ENCODE measurements at places on chromosomes 7 and 10.

DNA sequence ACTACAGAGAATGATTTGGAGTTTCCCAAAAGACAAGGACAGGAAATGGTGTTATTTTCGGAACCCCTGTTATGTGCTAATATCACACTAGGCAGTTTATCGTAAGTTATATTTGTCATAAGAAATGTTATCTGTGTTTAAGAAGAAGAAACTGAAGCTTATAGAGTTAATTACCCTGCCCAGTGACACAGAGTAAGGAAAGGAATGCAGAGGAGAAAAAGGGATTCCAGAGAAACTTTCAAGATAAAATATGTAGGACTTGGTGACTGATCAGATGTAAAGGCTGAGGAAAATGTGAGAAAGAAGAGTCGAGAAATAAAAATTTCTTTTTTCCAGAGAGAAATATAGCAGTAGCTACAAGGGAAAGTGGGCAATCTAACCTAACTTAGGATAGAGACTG is 63.5 kb upstream of the ZNF746 start:
- no peak for DNase-seq

DNA sequence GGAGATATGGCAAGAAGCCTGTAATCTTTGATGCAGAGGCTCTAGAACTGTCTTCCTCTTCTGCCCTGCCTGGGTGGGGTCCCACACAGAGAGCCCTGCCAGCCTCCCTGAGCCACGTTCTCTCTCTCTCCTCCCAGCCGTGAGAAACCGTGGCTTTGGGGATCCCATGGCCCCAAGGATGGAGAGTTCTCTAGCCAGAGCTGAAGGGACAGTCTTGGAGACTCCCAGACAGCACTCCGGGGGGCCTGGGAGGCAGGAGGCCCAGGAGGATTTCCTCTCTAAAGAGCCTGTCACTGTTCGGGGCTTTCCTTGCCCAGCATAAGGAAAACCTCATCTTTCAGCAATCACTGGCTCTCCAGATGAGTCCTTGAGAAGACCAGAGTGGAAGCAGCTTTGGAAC is 227.1 kb downstream of the ARHGAP12 start:
- DNase-seq: no peak

DNA sequence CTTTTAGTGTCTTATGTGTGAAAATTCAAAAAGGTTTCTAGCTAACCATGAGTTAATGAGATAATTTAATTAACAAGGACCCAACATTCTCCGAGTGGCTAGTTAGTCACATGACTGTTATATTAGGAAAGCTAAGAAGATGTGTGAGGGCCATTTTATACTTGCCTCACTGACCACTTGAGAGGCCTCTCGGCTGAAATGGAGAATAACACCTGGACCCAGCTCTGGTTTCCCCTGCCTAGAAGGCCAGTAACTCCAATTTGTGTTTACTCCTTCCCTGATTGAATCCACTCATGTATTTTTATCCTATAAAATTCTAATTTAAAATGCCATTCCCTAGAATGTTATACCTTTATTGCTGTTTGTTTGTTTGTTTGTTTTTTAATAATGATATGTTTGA is 1091.2 kb downstream of the KCNMA1 start:
- no peak for DNase-seq

- no peak for DNase-seq
These were observed 11.2 kb downstream of the YKT6 start for GRCh38 chr7:44212018-44212417.

DNA sequence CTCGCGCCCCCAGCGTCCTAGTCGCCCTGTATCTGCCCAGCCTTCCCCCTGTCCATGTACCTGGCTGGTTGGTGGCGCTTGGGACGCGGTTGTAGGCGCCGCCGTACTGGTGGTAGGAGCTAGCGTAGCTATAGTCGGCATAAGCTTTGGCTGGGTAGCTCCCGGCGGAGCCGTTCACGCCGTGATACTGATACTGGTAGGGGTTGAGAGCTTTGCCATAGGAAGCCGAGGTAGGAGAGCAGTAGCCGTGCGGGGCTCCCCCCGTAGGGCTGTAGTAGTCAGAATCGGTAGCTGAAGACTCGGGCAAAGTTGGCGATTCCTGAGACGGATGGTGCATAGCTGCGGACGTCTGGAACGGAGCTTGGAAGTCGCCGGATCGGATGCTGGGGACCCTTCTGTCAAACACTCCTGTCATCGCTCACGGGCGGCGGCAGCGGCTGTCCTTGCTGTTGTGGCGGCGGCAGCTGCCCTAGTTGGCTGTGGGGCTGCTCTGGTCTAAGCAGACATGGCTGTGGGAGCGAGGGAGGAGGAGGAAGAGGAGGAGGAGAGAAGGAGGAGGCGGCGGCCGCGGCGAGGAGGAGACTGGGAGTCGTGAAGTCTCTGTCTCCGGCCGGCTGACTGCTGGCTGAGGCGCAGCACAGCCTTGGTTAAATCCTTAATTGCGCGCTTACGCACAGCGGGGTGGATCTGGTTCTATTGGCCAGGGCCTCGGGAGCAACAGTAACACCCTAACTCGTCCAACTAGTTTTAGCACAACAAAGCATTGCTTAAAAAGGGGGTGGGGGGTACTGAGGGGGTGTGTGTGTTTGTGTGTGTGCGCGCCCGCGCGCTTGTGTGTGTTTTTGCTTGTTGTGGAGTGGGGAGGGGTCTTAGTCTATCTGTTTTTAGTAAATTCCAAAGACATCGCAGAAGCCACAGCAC is at the start of gene DLX5:
DLX5 (minus strand) TSS at position 623 of the 921 bp plus-strand sequence; CDS start at position 415, 208 bp downstream.
- no peak for DNase-seq
